Hematopoietic multipotent progenitor cell treated with erythropoietin and hydrocortisone succinate and interleukin-3 and kit ligand, for 8 days (in vitro differentiated cells): ENCODE measurements at places on chromosomes 1 and 21.

- no peak for DNase-seq
These were observed 12.4 kb downstream of the ZBTB18 start for GRCh38 chr1:244063498-244063897.

DNA sequence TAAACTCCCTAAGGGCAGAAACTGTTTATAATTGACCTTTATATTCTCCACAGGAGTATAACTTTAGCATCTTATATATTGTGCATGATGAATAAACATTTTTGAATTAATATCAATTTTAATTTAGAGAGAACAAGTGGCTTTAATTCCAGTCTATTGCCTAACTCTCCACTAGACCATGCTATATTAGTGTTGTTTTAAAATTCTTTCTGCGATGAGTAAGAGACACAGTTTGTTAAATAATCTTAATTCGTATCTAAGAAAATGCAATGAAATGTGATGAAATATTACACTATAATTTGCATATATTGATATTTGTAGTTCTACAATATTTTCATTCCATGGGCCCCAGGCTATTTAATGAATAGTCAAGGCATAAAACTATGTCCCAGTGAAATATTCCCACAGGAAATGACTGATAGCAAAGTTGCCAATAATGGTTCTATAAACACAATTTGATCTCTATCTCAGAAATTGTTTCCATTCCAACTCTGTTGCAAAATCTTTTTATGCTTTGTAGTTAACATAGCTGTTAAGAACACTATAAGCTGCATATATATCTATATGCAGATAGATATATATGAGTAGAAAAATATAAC is 2.9 kb upstream of the SYDE2 start:
- no peak for DNase-seq

DNA sequence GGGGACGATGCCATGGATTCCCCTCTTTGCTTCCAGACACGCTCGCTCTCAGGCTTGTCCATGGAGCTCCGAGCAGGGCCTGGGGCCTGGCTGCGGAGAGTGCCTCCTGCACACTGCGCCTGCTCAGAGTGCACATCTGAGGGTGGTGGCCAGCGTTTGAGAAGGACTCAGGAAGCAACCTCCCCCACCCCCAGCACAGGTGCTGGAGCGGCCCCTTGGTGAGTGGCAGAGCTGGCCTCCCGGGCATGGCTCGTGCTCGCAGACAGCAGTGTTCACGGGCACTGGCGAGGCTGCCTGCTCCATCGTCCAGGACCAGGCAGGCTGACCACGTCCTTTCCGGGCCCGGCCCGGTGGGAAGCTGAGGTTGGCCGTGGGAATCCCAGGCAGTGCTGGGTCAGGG is 2.8 kb downstream of the SPATC1L start:
- no peak for DNase-seq

DNA sequence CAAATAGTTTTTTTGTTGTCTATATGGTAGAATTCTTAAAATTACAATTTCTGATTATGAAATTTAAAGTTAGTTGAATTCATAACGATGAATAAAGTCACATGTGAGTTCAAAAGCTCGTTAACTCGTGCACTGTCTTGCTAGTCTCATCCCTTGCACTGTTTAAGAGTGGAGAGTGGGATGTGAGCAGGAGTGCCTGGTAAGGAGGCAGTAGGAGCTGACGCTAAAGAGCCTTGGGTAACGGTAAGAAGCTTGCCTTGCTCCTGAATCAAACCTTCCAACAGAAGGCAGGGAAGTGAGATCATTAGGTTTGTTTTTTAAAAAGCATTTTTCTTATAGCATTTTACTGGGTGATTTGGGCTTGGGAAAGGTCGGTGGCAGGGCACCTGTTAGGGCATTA is 2.3 kb upstream of the FASLG start:
- DNase-seq = no peak

GRCh38 chr21:32207406-32207716 is 71.5 kb downstream of the MIS18A start:
- no peak for DNase-seq

- no peak for DNase-seq
These were observed 8.0 kb downstream of the BATF3 start for GRCh38 chr1:212691561-212692071.

GRCh38 chr1:166971252-166971651 is 4.1 kb downstream of the ILDR2 start:
- DNase-seq = no peak

GRCh38 chr1:225434046-225434445 is 6.2 kb upstream of the LBR start:
- no peak for DNase-seq

- DNase-seq = no peak
These were observed 358.5 kb upstream of the DAB1 start for GRCh38 chr1:57782357-57782756.
